Naive thymus-derived CD4-positive, alpha-beta T cell (primary cell): ENCODE measurements at places on chromosomes 3 and 15. TPM values are rescaled to one million over a fixed set of nuclear protein-coding genes. Genes with fewer than 3 reads are reported as not detected.

Gene NBEAL2
- 1.7 TPM for polyA plus RNA-seq

Gene ADGRG7
- polyA plus RNA-seq = not detected

Gene DUOX2
- not detected for polyA plus RNA-seq

Gene CNTN3
- not detected for polyA plus RNA-seq

Gene TRIM42
- polyA plus RNA-seq = not detected

- no peak overlapping the region for H3K4me3 ChIP-seq
- H3K27me3 ChIP-seq = no peaks in the 10 kb centered on the region
- no peaks in the 10 kb centered on the region for H3K4me1 ChIP-seq
These were observed 55.0 kb downstream of the BSN start for GRCh38 chr3:49609314-49609713.

DNA sequence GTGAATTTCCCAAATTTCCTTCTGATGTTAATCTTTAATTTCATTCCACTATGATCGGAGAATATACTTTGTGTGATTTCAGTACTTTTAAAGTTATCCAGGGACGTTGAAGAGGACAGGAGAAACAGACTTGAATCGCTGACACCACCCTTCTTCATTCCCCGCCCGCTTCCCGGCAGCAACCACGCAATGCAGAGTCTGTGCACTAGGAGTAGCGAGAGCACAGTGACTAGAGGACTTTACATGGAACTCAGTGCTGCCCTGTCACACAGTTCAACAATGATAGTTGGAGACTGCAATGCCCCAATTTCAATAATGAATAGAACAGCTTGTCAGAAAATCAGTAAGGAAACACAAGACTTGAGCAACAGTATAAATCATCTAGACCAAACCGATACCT, 73.9 kb downstream of the RNF13 start:
- no peak for DNase-seq
- no peak overlapping the region for H3K4me3 ChIP-seq
- no peaks in the 10 kb centered on the region for H3K27me3 ChIP-seq
- H3K27ac ChIP-seq = no peak overlapping the region

DNA sequence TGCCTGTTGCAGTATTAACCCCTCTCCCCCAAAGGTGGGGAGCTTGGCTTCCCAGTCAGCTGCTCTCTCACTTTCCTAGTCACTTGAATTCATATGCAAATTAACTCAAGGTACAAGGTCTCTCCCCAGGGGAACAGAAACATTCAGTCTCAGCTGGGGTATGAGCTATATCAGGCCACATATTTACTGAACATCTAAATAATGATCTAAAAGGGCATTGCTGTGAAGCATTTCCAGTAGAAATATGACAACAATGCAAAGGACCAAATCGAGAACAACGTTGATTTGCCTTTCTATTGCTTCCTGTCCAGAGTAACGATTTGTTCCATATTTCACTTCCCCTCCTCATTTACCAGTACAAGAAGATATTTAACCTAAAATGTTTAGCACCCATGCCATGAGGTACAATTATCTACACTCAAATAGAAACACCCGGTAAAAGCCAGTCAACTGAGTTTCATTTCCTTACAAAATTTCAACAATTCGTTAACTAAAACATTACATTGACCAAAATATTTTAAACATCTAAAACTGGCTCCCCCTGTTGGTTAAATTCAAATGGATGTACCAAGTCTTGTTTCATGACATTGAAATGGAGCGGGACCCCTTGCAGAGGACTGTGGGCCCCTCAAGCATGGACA, 36.5 kb upstream of the KLHL6 start:
- peak; percentile 11 for DNase-seq

DNA sequence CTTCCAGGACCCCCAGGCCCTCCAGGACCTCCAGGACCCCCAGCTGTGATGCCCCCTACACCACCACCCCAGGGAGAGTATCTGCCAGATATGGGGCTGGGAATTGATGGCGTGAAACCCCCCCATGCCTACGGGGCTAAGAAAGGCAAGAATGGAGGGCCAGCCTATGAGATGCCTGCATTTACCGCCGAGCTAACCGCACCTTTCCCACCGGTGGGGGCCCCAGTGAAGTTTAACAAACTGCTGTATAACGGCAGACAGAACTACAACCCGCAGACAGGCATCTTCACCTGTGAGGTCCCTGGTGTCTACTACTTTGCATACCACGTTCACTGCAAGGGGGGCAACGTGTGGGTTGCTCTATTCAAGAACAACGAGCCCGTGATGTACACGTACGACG, 22.1 kb upstream of the CMSS1 start:
- no peak overlapping the region for H3K27ac ChIP-seq
- H3K36me3 ChIP-seq = no peaks in the 10 kb centered on the region
- no peak for DNase-seq
- no peak overlapping the region for H3K4me3 ChIP-seq

GRCh38 chr15:94081829-94082228, 149.5 kb upstream of the MCTP2 start:
- H3K36me3 ChIP-seq = no peaks in the 10 kb centered on the region
- no peak overlapping the region for H3K27ac ChIP-seq
- DNase-seq = no peak

DNA sequence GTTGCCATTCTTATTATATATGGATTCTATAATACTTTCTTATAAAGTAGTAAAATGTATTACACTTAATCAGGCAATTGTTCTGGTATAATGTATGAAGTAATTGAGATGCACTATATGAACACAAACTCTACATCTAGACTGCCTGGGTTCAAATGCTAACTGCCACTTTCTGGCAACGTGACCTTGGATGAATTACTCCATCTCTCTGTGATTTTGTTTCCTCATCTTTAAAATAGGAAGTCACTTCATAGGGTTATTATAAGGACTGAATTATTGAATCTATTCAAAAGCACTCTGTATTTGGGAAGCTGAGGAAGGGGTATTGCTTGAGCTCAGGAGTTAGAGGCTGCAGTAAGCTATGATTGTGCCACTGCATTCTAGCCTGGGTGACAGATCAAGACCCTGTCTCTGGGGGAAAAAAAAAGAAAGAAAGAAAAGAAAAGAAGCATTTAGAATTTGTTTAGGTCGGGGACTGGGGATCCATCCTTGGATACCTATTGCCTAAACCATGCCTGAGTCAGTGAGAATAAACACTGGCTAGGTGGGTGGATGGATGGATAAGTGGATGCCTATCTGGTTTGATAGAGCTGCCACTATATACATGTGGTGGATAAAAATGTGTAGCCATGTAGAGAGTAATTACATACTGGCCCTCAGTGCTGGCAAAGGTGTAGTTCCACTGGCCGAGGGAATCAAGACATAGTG, 2.5 kb downstream of the TM4SF1 start:
- no peaks in the 10 kb centered on the region for H3K4me1 ChIP-seq
- H3K27me3 ChIP-seq = no peaks in the 10 kb centered on the region
- DNase-seq = no peak
- H3K27ac ChIP-seq = no peak overlapping the region
- no peaks in the 10 kb centered on the region for H3K36me3 ChIP-seq
- H3K4me3 ChIP-seq = no peak overlapping the region

- H3K27me3 ChIP-seq = no peaks in the 10 kb centered on the region
- no peak overlapping the region for H3K4me3 ChIP-seq
- no peaks in the 10 kb centered on the region for H3K4me1 ChIP-seq
- H3K36me3 ChIP-seq = no peaks in the 10 kb centered on the region
These were observed 659 bp upstream of the MYH15 start for GRCh38 chr3:108511055-108511454.

- DNase-seq = no peak
- H3K27me3 ChIP-seq = no peaks in the 10 kb centered on the region
- H3K36me3 ChIP-seq = no peaks in the 10 kb centered on the region
- no peak overlapping the region for H3K4me3 ChIP-seq
These were observed 48.5 kb upstream of the RAP2B start for GRCh38 chr3:153113541-153113940.

DNA sequence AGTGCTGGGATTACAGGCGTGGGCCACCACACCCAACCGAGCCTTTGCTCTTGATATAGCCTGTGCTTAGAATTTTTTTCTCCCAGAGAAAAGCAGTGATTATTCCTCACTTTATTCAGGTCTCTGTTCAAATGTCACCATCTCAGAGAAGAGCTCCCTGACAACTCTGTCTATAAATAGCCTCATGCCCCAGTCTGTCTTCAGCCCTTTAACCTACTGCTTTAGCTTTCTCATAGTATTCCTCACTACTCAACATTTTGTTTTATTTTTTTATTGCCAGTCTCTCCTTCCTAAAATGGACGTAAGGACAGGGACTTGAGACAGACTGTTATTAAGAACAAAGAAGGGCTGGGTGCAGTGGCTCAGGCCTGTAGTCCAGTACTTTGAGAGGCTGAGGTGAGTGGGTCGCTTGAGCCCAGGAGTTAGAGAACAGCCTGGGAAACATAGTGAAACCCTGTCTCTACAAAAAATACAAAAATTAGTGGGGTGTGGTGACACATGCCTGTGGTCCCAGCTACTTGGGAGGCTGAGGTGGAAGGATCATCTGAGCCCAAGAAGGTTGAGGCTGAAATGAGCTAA, 78.7 kb upstream of the TTBK2 start:
- peaks cover 38% of the 10 kb centered on the region for H3K36me3 ChIP-seq
- H3K4me1 ChIP-seq = no peaks in the 10 kb centered on the region
- no peak for DNase-seq
- H3K27me3 ChIP-seq = no peaks in the 10 kb centered on the region

DNA sequence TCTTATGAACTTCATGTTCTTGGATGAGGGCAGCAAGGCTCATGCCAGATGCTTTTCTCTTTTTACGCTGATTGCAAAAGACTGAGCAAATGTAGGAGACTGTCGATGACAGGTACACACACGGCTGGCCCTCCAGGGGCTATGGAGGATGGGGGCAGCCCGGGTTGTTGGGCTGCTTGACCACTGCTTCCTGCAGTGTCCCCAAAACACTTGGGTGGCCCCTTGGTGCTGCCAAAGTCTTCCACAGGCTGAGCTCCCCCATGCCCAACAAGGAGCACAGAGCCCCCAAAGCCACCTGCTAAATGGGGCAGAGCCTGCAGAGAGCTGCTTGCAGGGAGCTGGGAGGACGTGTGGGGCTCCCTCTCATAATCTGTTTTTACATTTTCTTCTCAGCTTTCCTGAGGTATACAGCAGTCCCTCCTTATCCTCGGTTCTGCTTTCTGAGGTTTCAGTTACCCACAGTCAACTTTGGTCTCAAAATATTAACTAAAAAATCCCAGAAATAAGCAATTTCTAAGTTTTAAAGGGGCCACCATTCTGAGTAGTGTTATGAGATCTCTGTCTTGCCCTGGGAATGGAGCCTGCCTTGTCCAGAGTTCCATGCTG, 7.3 kb downstream of the PRR23E start:
- no peaks in the 10 kb centered on the region for H3K36me3 ChIP-seq
- H3K27ac ChIP-seq = no peak overlapping the region
- DNase-seq = no peak
- no peak overlapping the region for H3K4me3 ChIP-seq
- no peaks in the 10 kb centered on the region for H3K4me1 ChIP-seq

- no peak overlapping the region for H3K4me3 ChIP-seq
- H3K27ac ChIP-seq = no peak overlapping the region
- H3K36me3 ChIP-seq = no peaks in the 10 kb centered on the region
- H3K27me3 ChIP-seq = no peaks in the 10 kb centered on the region
- H3K4me1 ChIP-seq = peaks cover 6% of the 10 kb centered on the region
These were observed 38.8 kb downstream of the SAXO2 start for GRCh38 chr15:82301296-82302016.
